ENCODE measurements at places on chromosomes 1 and 21.

GRCh38 chr1:163866564-163866963, 544.8 kb downstream of the NUF2 start:
- DNase-seq = no peak
- H3K4me3 ChIP-seq = no peak overlapping the region
- H3K27me3 ChIP-seq = no peaks in the 10 kb centered on the region

DNA sequence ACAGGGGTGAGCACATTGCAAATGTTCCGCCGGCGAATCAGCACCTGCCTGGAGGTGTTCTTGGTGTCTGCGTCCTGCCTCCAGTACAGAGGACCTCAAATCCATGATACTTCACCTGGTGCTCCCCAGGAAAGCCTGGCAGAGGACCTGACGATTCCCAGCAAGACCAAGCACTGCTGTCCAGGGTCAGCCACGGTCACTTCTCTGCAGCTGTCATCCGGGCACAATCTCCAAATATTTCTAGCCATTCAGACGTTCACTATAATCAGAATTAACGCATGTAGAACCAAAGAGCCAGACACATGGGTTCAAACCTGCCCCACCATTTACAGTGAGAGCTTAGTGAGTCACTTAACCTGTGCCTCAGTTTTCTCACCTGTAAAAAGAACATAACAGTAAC, 74.5 kb downstream of the CLIC6 start:
- H3K27me3 ChIP-seq = no peaks in the 10 kb centered on the region
- peaks cover 11% of the 10 kb centered on the region for H3K4me1 ChIP-seq
- no peak overlapping the region for H3K4me3 ChIP-seq

DNA sequence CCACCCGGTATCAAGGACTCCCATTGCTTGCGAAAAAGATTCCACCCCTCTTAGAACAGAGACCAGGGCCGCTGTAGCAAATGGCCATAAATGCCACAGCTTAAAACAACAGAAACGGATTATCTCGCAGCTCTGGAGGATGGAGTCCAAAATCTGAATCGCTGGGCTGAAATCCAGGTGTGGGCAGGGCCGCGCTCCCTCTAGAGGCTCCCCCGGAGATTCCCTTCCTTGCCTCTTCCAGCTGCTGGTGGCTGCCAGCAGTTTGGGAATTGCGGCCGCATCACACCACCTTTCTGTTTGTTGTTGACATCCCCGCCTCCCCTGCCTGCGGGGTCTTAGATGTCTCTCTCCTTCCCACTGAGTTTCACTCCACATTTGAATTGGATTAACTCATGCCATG, 15.6 kb downstream of the PDE9A start:
- no peak overlapping the region for H3K27ac ChIP-seq
- H3K27me3 ChIP-seq = no peaks in the 10 kb centered on the region
- H3K36me3 ChIP-seq = no peaks in the 10 kb centered on the region
- H3K4me1 ChIP-seq = no peaks in the 10 kb centered on the region

DNA sequence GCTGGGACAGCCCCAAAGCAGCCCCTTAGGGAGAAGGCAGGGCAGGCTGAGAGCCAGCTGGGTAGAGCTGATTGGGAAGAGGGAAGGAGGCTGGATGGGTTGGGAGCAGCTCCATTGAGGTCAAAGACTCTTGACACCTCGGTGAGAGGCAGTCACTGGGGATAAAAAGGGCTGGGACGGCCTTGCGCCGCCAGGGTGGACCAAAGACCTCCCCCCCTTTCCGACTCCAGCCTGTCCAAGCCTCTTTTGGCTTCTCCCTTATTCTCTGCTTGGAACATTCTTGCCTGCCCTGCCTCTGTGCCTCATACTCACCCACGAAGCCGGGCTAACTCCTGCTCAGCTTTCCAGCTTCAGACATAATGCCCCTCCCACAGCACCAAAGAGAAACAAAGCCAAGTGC, 51.1 kb downstream of the LRRC38 start:
- H3K4me3 ChIP-seq = peak overlapping the region; percentile 15
- DNase-seq = no peak
- no peaks in the 10 kb centered on the region for H3K4me1 ChIP-seq
- H3K27ac ChIP-seq = no peak overlapping the region

DNA sequence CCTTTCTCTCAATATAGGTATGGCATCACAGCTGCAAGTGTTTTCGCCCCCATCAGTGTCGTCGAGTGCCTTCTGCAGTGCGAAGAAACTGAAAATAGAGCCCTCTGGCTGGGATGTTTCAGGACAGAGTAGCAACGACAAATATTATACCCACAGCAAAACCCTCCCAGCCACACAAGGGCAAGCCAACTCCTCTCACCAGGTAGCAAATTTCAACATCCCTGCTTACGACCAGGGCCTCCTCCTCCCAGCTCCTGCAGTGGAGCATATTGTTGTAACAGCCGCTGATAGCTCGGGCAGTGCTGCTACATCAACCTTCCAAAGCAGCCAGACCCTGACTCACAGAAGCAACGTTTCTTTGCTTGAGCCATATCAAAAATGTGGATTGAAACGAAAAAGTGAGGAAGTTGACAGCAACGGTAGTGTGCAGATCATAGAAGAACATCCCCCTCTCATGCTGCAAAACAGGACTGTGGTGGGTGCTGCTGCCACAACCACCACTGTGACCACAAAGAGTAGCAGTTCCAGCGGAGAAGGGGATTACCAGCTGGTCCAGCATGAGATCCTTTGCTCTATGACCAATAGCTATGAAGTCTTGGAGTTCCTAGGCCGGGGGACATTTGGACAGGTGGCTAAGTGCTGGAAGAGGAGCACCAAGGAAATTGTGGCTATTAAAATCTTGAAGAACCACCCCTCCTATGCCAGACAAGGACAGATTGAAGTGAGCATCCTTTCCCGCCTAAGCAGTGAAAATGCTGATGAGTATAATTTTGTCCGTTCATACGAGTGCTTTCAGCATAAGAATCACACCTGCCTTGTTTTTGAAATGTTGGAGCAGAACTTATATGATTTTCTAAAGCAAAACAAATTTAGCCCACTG, 11.5 kb downstream of the HIPK1 start:
- H3K4me3 ChIP-seq = no peak overlapping the region
- DNase-seq = no peak
- peaks cover 5% of the 10 kb centered on the region for H3K36me3 ChIP-seq

DNA sequence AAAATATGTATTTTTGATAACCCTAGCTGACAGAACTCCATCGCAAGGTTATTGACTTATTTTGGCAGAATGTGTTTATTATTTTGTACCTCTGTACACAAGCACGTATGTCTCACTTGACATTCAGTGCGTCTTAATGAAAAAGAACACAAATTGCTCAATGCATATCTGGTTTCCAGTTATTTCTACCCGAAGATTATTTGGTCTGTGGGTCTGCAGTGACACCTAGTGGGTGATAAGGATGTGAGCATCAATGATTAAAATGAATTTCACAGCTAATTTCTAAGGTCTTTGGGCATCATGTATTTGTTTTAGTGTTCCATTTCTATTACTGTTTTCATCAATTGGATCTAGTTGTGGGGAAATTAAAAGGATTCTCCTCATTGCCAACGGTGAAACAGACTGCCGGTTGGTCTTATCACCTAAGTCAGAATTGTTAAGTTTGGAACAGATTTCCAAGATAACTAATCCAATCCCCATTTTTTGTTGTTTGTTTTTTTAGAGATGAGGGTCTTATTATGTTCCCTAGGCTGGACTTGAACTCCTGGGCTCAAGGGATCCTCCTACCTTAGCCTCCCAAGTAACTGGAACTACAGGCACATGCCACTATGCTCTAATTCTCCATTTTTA, 13.9 kb downstream of the DDX20 start:
- no peak for DNase-seq
- no peaks in the 10 kb centered on the region for H3K36me3 ChIP-seq

- no peaks in the 10 kb centered on the region for H3K4me1 ChIP-seq
- DNase-seq = no peak
- no peak overlapping the region for H3K4me3 ChIP-seq
Measured at GRCh38 chr1:64363616-64364015, 106.3 kb upstream of the CACHD1 start.

- no peaks in the 10 kb centered on the region for H3K36me3 ChIP-seq
- peaks cover 5% of the 10 kb centered on the region for H3K4me1 ChIP-seq
- H3K27ac ChIP-seq = no peak overlapping the region
Measured at GRCh38 chr1:179144626-179145025, 62.8 kb downstream of the TOR3A start.

- H3K4me1 ChIP-seq = no peaks in the 10 kb centered on the region
- peaks cover 10% of the 10 kb centered on the region for H3K27me3 ChIP-seq
- no peak overlapping the region for H3K4me3 ChIP-seq
- H3K36me3 ChIP-seq = no peaks in the 10 kb centered on the region
- no peak for DNase-seq
Measured at GRCh38 chr1:47688461-47689296, 250.8 kb downstream of the FOXD2 start.

DNA sequence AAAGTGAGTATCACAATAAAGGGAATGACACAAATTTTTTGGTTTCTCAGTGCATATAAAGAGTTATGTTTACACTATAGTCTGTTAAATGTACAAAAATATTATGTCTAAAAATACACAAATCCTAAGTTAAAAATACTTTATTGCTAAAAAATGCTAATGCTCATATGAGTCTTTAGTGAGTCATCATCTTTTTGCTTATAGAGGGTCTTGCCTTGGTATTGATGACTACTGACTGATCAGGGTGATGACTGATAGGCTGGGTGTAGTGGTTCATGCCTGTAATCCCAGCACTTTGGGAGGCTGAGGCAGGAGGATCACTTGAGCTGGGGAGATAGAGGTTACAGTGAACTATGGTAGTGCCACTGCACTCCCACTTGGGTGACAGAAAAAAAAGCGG, 12.9 kb upstream of the NUF2 start:
- H3K27ac ChIP-seq = no peak overlapping the region
- H3K4me3 ChIP-seq = no peak overlapping the region
- no peaks in the 10 kb centered on the region for H3K4me1 ChIP-seq
- no peaks in the 10 kb centered on the region for H3K27me3 ChIP-seq
- H3K36me3 ChIP-seq = no peaks in the 10 kb centered on the region
- DNase-seq = no peak

DNA sequence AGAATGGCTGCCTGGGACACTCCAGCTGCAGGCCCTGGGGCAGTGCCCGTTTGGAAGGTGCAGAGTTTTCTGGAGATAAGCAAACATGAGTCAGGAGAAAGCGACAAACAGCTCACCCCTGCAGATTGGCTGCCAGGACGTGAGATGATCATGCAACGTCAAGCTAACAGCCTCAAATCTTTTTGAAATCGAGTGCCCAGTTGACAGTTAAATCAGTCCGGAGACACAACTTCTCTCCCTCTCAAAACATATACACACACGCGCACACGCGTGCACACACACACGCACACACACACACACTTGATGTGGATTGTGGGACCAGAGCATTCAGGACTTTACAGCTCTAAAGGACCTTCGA, 49.4 kb downstream of the TENT5C start:
- no peaks in the 10 kb centered on the region for H3K27me3 ChIP-seq
- H3K4me3 ChIP-seq = no peak overlapping the region
- no peaks in the 10 kb centered on the region for H3K4me1 ChIP-seq
- no peaks in the 10 kb centered on the region for H3K36me3 ChIP-seq
- H3K27ac ChIP-seq = no peak overlapping the region

All from breast epithelium (tissue), 4 donors.